Omental fat pad (tissue), 4 donors: ENCODE measurements at places on chromosomes 13 and 19. TPM values are rescaled to one million over a fixed set of nuclear protein-coding genes. Genes with fewer than 3 reads are reported as not detected.

GRCh38 chr13:22235285-22235949 is 564.5 kb downstream of the FGF9 start:
- no peak for DNase-seq

DNA sequence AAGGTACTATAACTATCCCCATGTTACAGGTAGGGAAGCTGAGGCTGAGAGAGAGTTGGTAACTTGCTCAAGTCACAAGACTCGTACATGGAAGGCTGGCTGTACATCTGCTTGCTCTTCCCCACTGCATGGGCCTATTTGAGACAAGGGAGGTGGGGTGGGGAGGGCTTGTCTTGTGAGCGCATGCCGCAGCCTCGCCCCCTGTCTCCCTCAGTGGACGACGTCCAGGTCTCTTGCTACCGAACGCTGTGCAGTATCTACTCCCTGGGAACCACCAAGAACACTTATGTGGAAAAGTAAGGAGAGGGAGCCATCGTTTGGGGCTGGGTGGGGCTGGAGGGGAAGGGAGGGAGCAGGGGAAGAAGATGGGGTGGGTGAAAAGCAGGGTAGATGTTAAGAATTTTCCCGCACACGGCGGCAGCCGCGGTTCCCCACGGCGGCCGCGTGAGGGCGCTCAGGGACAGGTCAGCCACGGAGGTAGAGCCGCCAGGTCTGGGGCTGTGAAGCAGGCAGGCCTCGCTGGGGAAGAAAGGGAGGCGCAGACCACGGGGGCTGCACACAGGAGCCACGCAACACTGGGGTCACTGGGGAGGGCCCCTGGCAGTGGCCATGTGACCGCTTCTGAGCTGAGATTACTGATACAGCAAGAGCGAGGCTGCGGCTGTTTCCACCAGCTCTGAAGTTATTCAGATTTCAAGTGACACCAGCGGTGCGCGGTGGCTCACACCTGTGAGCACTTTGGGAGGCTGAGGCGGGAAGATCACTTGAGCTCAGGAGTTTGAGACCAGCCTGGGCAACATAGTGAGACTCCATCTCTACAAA is 81.5 kb downstream of the RYR1 start:
- DNase-seq = no peak

- DNase-seq = no peak
Observed at GRCh38 chr13:32211813-32212212, 103.3 kb downstream of the ZAR1L start.

- no peak for DNase-seq
Observed at GRCh38 chr19:39405261-39405957, 1.2 kb upstream of the ZFP36 start.

DNA sequence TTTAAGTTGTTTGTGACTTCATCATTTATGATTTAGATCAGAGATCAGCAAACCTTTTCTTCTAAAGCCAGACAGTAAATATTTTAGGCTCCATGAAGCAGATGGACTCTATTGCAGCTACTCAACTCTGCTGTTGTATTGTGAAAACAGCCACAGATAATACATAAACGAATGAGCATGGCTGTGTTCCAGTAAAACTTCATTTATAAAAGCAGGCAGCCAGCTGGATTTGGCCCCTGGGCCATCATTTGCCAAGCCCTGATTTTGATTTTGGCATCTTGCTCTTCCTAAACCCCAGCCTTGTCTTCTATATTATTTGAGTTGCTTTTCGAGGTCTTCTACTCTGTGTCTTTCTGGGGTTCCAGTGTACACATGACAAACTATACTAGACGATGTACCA is 41.3 kb downstream of the RNASEH2B start:
- no peak for DNase-seq

KL gene
- 4.7 TPM for total RNA-seq

SBK2 gene
- not detected for total RNA-seq
